ENCODE measurements at places on chromosomes 7 and 10.

- no peak for DNase-seq
These were observed 45.5 kb upstream of the PRKAR2B start for GRCh38 chr7:106999023-106999422.

DNA sequence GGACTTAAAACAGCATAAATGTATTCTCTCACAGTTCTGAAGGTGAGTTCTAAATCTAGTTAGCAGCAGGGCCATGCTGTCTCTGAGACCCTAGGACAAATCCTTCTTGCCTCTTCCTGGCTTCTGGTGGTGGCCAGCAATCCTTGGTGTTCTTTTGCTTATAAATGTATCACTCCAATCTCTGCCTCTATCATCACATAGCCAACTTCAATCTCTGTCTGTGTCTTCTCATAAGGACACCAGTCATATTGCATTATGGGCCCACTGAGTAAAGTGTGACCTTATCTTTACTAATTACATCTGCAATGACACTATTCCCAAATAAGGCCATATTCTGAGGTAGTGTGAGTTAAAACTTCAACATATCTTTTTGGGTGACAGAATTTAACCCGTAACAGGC is 778.9 kb downstream of the KCNMA1 start:
- no peak for DNase-seq

DNA sequence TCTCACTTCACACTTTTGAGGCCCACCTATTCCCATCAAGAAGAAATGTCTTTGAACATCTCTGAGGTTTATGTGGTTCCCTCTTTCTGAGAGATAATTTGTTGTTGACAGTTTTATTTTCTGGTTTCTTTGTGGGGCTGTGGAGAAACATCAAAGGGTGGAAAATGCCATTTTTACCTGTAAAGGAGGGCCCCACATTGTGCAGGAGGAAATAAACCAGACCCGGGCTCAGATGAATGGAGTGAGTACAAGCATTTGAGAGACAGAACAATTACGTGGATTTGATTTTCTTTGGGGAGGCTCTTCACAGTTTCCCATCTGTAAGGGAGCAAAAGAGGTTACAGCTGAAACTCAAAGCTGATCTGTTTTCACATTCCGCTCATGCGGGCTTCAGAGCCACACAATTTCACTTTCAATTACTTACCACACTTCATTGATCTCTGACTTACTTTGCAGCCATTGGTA is 29.8 kb downstream of the ITPRIP start:
- no peak for DNase-seq

DNA sequence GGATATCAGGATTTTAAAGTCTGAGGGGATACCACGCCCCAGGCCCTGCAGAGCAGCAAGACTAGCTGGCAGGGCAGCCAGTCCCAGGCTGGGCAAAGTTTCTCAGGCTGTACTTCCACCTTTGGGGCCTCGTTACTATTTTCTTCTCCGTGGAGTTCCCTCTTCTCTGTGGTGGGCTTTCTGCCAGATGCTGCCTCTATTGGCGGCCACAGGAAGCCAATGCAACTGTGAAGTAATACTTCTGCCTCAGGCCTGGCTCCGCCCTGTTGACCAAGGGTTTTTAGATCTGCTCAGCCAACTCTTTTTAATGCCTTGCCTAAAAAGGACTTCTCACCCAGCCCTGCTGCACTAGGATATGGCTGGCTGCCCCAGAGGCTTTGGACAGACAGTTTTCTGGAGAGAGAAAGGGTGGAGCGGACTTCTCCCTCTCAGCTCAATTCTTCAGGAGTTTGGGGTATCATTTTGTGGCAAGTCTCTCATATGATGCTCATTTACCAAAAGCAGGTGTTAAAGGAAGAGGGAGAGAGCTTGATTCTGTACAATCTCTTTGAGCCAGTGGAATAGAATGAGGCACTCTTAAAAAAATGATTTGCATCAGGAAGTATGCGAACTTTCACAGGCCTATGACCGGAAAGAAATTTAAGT is 67.4 kb downstream of the HHEX start:
- peak; percentile 11 for DNase-seq

DNA sequence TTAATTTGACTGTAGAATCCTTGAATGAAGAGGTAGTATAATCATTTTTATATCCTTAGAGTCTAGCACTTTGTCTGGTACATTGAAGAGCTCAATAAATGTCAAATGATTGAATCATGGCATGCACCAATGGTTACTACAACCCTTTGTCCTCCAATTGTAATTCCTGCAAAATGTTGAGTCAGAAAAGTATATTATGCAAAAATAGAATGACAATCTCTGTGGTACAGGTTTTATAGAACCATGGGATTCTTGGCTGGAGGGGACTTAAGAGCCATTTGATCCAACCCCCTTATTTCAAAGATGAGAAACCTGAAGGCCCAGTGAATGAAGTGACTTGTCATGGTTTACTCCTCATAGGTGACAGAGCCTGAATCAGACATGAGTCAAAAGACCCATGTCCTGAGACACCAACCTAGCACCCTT is 30.9 kb upstream of the SMKR1 start:
- DNase-seq: no peak

- DNase-seq: no peak
These were observed 57.6 kb downstream of the RBM33 start for GRCh38 chr7:155701972-155702544.

DNA sequence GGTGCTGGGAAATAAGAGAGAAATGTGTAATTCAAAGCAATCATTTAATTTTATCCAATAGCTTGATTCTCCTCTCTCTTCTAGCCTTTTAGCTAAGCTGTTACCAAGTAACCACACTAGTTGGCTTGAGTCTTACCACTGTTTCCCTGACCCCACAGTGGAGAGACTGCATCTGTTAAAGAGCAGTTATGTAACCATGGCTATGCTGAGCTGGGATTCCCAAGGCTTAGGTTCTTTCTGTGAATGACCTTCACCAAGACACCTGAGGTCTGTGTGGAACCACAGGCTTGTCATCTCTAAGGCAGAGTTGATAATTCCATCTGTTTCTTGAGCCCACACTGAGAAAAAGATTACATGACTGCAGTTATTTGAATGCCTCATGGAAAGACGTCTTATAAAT is 47.7 kb upstream of the ATRNL1 start:
- no peak for DNase-seq

DNA sequence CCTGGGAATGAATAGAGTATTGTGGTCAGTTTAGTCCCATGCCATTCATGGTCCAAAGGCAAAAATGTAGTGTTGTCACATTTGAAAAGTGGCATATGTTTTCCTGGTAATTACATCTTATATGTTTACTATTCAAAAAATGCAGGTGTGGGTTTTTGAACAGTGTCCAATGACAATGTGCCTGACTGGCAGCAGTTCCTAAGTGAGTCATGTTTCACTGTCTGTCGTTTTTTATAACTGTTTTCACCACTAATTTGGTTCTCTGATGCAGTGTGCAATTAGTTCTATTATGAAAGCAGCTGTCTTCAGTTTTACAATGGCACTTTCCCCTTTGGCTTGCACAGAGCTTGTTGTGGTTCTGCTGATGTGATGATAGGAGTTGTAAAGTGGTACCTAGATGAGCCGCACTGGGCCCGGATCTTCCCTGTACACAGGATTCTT is 162.3 kb downstream of the SEM1 start:
- no peak for DNase-seq

- DNase-seq: no peak
These were observed 316.3 kb upstream of the SORCS1 start for GRCh38 chr10:107480781-107481180.

- no peak for DNase-seq
These were observed 41.1 kb upstream of the PPP1R3A start for GRCh38 chr7:113959910-113960309.

- no peak for DNase-seq
These were observed 268.9 kb upstream of the SEMA3C start for GRCh38 chr7:81187753-81188152.

DNA sequence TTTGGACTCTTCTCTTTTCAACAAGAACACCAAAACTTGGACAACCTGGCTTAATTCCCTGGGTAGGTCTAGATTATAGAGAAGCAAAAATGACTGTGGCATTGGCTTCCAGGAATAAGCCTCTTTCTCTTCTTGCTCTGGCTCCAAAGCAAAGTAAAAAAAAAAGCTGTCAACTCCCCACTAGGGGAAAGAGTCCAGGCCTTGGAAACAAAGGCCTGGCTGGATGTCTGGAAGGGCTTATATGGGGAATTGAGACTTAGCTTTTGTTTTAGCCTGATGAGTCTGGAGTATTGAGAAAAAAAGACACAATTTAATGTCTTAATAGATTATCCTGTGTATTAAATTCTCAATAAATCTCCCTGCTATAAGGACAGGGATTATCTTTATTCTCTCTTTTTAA is 300.6 kb downstream of the SORCS3 start:
- no peak for DNase-seq

- no peak for DNase-seq
These were observed 622 bp downstream of the DYNC1I1 start for GRCh38 chr7:95772771-95773581.

DNA sequence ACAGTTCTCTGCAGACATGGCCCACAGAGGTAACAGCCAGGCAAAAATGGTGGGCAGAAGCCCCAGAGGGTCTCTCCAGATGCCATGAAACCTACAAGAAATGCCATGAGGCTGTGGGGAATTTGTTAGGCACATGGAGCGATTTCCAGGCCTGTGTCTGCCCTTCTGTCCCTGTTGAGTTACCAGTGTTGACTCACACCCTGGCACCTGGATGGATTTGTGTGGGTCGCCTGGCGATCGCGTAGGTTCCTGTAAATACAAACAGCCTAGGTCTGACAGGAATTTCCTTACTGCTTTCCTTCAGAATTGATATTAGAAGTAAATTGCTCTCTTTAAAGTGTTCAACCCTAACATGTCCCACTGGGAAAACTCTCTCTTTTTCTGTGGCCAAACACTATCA is 164.9 kb upstream of the EEPD1 start:
- no peak for DNase-seq

GRCh38 chr7:86320341-86320740 is 323.4 kb upstream of the GRM3 start:
- DNase-seq: no peak

DNA sequence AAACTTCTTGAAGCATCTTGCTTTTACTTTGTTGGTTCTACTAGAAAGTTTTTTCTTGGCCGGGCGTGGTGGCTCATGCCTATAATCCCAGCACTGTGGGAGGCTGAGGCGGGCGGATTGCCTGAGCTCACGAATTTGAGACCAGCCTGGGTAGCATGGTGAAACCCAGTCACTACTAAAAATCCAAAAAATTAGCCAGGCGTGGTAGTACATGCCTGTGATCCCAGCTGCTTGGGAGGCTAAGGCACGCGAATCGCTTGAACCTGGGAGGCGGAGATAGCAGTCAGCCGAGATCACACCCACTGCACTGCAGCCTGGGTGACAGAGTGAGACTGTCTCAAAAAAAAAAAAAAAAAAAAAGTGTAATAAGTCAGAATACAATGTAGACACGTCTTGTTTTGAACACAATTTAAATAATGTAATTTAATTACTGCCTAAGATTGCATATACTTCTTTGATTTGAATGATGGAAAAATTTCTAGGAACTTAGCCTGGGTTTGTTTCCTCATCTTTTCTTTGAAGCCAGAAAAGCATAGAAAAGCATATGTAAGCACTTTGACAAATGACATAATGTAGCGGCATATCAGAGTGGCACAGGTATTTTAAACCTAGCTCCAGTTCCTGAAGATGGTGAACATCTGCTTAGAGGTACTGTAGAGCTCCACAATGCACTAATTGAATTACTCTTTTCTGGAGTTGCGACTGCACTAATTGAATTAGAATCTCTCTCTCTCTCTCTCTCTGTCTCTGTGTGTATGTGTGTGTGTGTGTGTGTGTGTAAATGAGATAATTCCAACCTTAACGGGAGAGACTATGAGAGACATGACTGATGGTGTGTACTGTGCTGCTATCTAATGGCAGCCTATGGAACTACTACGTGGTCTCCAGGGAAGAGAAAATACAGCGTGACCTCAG is 87.8 kb downstream of the BTRC start:
- no peak for DNase-seq

DNA sequence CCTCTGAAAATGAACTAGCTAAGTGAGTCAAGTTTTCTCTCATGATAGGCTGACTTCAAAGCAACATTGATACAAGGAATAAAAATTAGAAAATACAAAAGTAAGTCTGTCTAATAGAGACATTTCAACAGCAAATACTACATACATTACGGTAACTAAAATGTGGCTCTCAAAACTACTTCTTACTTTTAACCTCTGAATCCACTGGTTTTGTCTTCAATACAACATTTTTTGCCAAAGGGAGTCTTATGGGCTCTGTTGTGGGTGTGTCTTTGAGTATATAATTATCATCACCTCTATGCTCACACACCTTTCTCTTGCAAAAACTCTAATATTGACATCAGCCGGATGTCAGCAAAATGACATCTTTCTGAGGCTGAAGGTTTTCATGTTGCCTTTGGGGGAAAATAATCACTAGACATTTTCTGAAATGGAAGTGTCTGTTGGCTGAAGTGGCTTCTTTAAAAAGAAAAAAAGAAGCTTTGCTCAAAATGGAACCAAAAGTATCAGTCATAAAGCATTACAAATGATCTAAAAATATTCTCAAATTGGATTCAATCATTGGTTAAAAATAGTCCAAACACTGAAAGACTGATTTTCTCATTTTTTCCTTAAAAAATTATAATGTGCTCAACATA is 41.8 kb upstream of the FAM133B start:
- DNase-seq: no peak

Measured in progenitor cell of endocrine pancreas (in vitro differentiated cells).